ENCODE measurements at places on chromosomes 5 and 9.

GRCh38 chr5:124652514-124652819 is 94.0 kb downstream of the ZNF608 start:
- DNase-seq = no peak

- DNase-seq = no peak
These were observed 147.0 kb upstream of the RASA1 start for GRCh38 chr5:87120518-87121303.

- DNase-seq = no peak
These were observed 172.1 kb downstream of the PPP2R2B start for GRCh38 chr5:146706321-146706972.

DNA sequence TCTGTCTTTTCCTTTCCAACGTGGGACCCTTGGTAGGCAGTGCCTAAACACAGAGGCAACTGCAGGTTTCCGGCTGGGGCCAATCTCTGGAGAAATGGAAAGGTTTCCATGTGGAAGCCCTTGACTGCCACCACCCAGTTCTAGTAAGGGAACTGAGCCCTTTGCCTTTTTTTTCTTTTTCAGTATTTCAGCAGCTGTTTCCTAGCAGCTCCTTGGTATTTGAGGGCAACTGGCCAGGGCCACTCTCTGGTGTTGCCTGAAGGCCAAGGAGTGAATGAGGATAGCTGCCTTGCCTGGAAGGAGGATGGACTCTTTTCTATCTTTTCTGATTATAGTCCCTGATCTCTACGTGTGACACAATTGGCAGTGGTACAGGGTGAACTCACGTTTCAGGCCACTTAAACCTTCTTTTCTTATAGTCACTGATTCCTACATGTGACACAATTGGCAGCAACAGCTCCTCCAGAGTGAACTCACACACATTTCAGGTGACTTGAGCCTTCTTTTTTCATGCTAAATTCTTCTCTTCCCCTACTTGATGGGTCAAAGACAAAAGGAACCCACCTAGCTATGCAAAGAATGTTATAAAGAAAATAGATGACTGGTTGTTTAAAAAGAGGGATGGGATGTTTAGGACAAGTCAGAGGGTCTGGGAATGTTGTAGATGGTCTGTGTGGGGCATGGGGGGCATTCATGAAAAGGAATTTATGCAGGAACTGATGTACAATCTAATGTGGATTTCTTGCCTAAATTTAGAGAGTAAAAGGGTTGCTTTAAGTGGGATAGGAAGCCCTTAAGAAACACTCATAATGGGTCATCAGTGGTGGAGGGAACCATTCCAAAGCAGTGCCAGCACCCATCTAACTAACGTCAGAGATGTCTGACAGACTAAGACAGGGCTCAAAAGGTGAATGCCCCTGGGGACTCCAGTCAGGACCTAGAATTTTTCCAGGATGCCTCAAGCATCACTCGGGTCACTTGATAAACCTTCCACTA is 190.1 kb downstream of the TMEM232 start:
- DNase-seq = no peak

DNA sequence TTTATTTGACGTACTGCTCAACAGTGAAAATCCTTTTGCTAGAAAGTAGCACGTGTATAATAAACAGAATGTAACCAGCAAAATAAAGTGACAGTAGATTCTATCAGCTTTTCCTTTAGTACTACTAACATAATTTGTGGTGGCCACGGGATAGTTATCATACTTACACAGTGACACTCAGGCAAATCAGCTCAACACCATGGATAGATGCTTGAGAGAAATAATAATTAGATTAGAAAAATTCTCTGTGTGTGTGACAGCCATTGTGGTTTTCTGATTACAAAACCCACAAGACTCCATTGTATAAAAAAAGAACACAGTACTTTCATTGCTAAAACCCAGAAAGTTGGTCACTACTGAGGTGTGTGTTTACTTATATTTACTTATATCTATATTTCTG is 101.1 kb downstream of the MUSK start:
- DNase-seq = no peak

GRCh38 chr9:107345327-107345726 is 62.2 kb downstream of the RAD23B start:
- DNase-seq = no peak

- DNase-seq = no peak
These were observed 89.3 kb downstream of the FEM1C start for GRCh38 chr5:115455301-115455707.

DNA sequence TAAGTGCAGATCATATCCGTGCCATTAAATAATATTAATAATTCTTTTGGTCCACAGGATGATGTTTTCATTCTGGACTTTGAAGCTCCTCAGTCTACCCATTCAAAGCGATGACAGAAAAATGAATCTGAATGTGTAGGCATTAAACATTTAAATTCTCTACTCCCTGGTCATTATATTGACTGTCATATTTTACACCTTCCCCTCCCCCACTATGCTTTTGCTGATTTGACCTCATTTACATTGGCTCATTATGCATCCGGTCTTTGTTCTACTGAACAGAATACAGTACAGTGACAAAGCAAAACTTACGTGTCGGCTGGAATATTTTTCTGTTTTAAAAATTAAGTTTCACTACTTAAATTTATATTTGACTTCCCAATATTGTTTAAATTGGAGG is 289.7 kb upstream of the TMEM161B start:
- DNase-seq = no peak

- DNase-seq = no peak
These were observed 4.1 kb downstream of the NFIL3 start for GRCh38 chr9:91419222-91420191.

DNA sequence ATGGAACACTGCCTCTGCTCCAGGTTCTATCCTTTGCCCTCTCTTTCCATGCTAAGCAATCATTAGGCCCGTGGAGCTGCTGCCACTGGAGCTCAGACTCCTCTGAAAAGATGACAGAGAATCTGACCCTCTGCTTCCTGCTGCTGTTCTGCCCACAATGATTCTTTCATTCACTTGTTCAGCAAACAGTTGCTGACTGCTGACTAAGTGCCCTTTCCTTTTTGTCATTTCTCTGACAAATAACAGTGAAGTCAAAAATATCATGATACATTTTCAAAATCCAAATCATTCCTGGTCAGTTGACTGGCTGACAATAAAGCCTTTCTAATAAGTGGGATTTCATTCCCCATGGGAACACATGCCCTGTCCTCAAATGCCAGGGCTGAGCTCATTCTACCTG is 110.1 kb downstream of the SIL1 start:
- no peak for DNase-seq

DNA sequence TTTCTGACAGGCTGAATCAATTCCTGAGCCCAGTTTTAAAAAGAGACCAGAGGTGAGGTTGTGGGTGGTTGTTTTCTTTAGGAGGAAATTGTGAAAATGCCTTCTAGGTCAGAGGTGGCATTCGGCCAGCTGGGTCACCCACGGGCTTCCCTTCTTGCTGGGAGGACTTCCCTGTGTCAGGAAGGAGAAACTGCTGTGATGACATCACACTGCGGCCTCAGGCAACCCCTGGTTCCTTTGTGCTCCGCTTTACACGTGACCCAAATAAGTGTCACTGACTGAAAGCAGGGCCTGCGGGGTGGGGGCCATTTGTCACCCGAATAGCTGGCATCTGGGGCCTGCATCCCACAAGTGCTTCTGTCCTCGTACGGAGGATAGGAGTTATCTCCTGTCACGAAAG is 39.7 kb downstream of the FABP6 start:
- DNase-seq = no peak

- DNase-seq = no peak
These were observed 2.1 kb downstream of the NPR2 start for GRCh38 chr9:35793461-35793860.

DNA sequence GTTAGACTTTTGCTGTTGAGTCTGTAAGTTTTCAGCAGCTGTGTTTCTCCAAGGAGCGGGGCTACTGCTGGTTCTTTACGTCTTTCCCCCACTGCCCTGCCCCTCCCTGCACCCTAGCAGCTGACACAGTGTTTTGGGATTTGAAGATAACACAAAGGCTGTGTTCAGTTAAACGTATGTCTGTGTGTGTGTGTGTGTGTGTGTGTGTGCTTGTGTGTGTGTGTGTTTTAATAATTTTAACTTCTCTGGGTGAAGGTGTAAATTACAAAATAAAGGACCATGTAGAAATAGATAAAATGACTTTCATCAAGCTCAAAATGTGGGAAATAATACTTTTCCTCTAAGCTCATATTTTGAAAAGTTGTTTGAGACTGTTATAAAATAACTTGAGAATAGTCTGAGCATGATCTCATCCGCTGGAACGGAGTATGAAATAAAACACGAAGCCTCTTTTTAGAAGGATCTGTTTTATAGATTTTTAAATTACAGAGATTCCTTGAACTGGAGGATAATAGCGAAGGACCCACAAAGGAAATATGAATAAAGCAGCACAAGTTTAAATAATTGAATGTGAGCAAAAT is 10.9 kb downstream of the ABL1 start:
- DNase-seq = no peak

- no peak for DNase-seq
These were observed 494 bp upstream of the CXXC5 start for GRCh38 chr5:139647506-139648204.

DNA sequence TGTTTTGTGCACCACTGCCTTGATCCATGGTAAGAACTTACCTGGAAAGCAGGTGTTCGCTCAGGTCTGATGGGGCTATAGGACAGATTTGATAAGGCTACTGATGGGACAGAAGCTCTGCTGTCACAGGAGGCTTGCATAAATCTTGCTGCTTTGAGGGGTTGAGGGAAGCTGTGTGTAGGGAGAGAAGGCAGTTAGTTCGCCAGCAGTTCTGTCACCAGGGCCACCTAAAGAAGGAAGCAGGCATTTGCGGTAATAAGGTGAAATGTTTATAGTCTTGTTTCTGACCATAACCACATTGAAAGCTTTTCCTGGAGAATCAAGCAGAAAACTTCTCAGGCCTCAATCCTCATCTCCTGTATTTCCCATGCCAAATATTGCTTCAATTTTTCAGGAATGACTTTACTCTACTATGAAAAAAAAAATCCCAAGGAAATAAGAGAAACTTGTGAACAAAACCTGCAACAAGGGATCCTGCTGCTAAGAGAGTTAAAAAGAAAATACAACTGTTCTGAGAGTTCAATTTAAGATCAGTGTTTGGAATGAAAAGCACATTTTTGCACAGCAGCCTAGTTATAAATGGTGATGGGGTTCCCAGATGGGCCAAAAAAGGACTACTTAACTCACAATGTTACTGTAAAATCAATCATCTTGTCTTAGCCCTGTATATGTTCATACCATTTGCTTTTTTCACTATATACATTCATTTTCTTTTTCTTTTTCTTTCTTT is 122.0 kb upstream of the RANBP3L start:
- no peak for DNase-seq

Measured in cerebellar nuclear complex (tissue), 1 donor.